ENCODE measurements at places on chromosomes 3 and 15.

GRCh38 chr15:68192117-68192516 lies 13.0 kb downstream of the CALML4 start:
- DNase-seq: no peak

- no peak for DNase-seq
Observed at GRCh38 chr3:113054552-113054951, 63.8 kb downstream of the GTPBP8 start.

- DNase-seq: no peak
Observed at GRCh38 chr3:7346364-7346763, 485.4 kb downstream of the GRM7 start.

- DNase-seq: no peak
Observed at GRCh38 chr15:71413419-71413818, 298.1 kb downstream of the THSD4 start.

DNA sequence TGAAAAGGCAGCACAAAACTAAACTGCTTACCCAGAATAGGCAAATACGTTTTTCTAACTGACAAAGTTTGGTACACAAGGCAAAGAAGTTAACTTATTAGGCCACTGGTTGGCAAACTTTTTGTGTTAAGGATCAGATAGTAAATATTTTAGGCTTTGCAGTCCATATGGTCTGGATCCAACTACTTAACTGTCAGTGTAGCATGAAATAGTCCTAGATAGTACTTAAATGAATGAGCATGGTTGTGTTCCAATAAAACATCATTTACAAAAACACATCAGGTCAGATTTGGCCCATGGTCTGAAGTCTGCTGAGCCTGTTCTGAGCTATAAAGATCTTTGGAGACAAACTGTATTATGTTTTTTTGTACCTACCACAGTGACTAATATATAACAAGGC lies 136.9 kb downstream of the PCCB start:
- no peak for DNase-seq

- DNase-seq: no peak
Observed at GRCh38 chr15:92069308-92070250, 216.1 kb downstream of the SLCO3A1 start.

GRCh38 chr3:99856437-99857220 lies 39.0 kb downstream of the CMSS1 start:
- DNase-seq: no peak

- DNase-seq: no peak
Observed at GRCh38 chr3:165638034-165638433, 199.2 kb downstream of the BCHE start.

DNA sequence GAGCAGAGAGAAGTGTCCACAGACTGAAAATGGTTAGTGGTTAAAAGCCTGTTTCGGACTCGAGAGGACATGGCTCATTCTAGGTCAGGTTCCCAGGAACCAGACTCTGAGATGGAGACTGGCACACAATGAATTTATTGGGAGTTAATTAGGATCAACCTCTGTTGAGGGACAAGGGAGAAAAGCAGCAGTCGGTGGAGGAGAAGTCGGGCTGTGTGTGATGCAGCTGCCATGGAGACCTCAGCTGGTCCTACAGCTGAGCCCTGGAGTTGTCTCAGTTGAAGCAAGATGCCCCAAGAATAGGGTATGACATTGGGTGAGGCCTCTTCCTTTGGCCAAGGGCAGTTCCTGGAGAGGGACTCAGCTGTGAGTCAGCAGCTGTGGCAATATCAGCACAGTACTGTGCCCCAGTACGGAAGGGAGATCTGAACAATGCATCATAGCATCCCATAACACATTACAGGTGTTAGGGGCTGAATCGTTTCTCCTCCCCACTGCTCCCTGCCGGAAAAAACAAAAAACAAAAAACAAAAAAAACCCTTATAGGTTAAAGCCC lies 105.4 kb downstream of the ABHD5 start:
- no peak for DNase-seq

Data from germinal center (tissue), 1 donor.